Activated CD8-positive, alpha-beta T cell treated with anti-CD3 and anti-CD28 coated beads for 36 hours (primary cell): ENCODE measurements at places on chromosomes 13 and 19. TPM values are rescaled to one million over a fixed set of nuclear protein-coding genes. Genes with fewer than 3 reads are reported as not detected.

Gene SLITRK5
- not detected for total RNA-seq

- no peak overlapping the region for H3K27ac ChIP-seq
- DNase-seq, result no peak
- H3K27me3 ChIP-seq, result no peaks in the 10 kb centered on the region
- peaks cover 48% of the 10 kb centered on the region for H3K4me1 ChIP-seq
- peaks cover 43% of the 10 kb centered on the region for H3K36me3 ChIP-seq
- no peak overlapping the region for H3K4me3 ChIP-seq
These were observed 5.9 kb downstream of the GMFG start for GRCh38 chr19:39329948-39330347.

Gene PEAK3
- not detected for total RNA-seq

- DNase-seq, result no peak
- H3K27ac ChIP-seq, result no peak overlapping the region
- no peaks in the 10 kb centered on the region for H3K36me3 ChIP-seq
- H3K4me3 ChIP-seq, result no peak overlapping the region
These were observed 171.4 kb downstream of the OXGR1 start for GRCh38 chr13:96822895-96823294.

Gene ONECUT3
- total RNA-seq, result not detected

DNA sequence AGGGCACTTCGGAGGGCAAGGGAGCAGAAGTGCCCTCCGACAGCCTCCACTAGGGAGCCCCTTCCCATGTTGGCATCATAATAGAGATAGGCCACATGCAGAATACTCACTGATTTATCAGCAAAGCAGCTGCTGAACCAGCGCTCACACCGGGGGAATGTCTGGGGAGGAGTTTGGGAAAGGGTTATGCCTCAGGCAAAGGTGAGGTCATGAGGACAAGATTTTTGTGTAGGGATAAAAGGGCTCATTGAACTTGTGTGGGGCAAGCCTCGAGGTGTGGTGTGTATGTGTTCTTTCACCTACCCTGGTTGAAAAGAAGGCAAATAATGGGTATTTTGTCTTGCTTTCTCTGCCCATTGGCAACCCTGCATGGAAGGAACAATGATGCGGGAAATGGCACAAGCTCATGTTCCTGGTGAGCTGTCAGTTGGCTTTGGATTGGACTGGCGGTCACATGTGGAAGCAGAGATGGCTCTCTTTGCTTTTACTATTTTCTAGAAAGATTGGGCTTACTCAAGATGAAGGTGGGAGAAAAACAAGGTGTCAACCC, 39.1 kb upstream of the SLC7A9 start:
- H3K36me3 ChIP-seq, result peaks cover 21% of the 10 kb centered on the region
- no peak for DNase-seq
- no peak overlapping the region for H3K27ac ChIP-seq
- no peaks in the 10 kb centered on the region for H3K27me3 ChIP-seq

Gene KLK13
- not detected for total RNA-seq

Gene CPB2
- total RNA-seq, result not detected
